Left forelimb (tissue), 1 donor: ENCODE measurements at places on chromosomes 7 and 10.

- no peak for DNase-seq
These were observed 40.9 kb upstream of the ATOH7 start for GRCh38 chr10:68272833-68273232.

DNA sequence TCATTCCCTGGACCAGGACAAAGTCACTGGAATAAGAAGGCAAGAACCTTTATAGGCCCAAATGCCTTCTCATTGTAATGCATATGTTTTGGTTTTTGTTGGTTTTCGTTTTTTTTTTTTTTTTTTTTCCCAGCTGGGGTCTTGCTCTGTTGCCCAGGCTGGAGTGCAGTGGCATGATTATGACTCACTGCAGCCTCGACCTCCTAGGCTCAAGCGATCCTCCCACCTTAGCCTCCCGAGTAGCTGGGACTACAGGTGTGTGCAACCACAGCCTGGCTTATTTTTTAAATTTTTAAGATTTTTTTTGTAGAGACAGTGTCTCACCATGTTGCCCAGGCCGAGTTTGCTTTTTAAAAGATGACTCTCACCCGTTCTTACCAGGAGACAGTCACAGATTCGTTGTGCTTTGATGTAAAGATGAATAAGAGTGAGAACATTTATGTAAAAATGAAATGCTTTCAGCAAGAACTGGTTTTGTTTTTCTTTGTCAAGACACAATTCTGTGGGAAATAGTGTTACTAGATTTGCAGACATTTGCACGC lies 7.6 kb downstream of the IQCE start:
- no peak for DNase-seq

- DNase-seq: no peak
These were observed 192.5 kb upstream of the SORCS1 start for GRCh38 chr10:107357033-107357432.

- peak; percentile 98 for DNase-seq
These were observed at the start of gene ZNF655 for GRCh38 chr7:99558306-99559174. Gene ZNF655 (plus strand): TSS chr7:99558642. CDS start chr7:99560560, 1,918 bp downstream.
